ENCODE measurements at places on chromosomes 7 and 10. TPM values are rescaled to one million over a fixed set of nuclear protein-coding genes. Genes with fewer than 3 reads are reported as not detected.

Gene RASA4B
- total RNA-seq = 2.2 TPM

Gene CCL26
- total RNA-seq = not detected

Gene CFAP43
- total RNA-seq = 2.7 TPM

Gene PSD
- total RNA-seq = 0.78 TPM

Gene TMEM26
- total RNA-seq = not detected

Gene CHN2
- not detected for total RNA-seq

Gene SYT15B
- not detected for total RNA-seq

Gene UNC5B
- not detected for total RNA-seq

Gene CYP2C19
- total RNA-seq = 0.41 TPM

Gene UCN3
- total RNA-seq = not detected

Gene NCF1
- not detected for total RNA-seq

Gene THSD7A
- total RNA-seq = 0.20 TPM

Gene INSYN2A
- total RNA-seq = not detected

Gene CYTH3
- total RNA-seq = 7.0 TPM

Gene NPSR1
- not detected for total RNA-seq

Gene MMP21
- total RNA-seq = not detected

Gene DOCK4
- 3.5 TPM for total RNA-seq

Gene CTTNBP2
- not detected for total RNA-seq

Gene ATP6V0A4
- not detected for total RNA-seq

Gene RBP3
- not detected for total RNA-seq

Gene PIP
- not detected for total RNA-seq

Gene PDZD7
- 5.3 TPM for total RNA-seq

Gene ZNF365
- 10.1 TPM for total RNA-seq

Gene ZPBP
- not detected for total RNA-seq

Gene GRID2IP
- not detected for total RNA-seq

Gene EN2
- total RNA-seq = 6.7 TPM

Gene CALCR
- total RNA-seq = 0.14 TPM

Gene PRSS37
- total RNA-seq = not detected

Gene SPDYE8
- total RNA-seq = not detected

Gene CPVL
- total RNA-seq = not detected

Gene YWHAG
- total RNA-seq = 63.4 TPM

Gene WDR86
- not detected for total RNA-seq

Gene SLC39A12
- not detected for total RNA-seq

Gene GUSB
- total RNA-seq = 193 TPM

Gene TFEC
- total RNA-seq = not detected

Gene PRTFDC1
- total RNA-seq = 9.8 TPM

Gene LRRTM3
- total RNA-seq = not detected

Gene RAMP3
- not detected for total RNA-seq

Gene ZNF680
- 5.4 TPM for total RNA-seq

Gene PHYH
- 82.1 TPM for total RNA-seq

Gene CCDC201
- not detected for total RNA-seq

Gene MYL7
- not detected for total RNA-seq

Gene TSPAN14
- 92.5 TPM for total RNA-seq

Gene NEBL
- total RNA-seq = 5.4 TPM

Gene C10orf53
- not detected for total RNA-seq

Gene SORCS1
- not detected for total RNA-seq

Gene BHLHA15
- not detected for total RNA-seq

Gene NOS3
- 12.0 TPM for total RNA-seq

Gene CPED1
- not detected for total RNA-seq

Gene ZMIZ2
- total RNA-seq = 4.6 TPM

Gene ELN
- total RNA-seq = not detected

Gene INA
- not detected for total RNA-seq

Gene HYAL4
- total RNA-seq = not detected

All from Caki2 (cell line).